ENCODE measurements at places on chromosomes 13 and 19.

GRCh38 chr13:83943530-83944279 lies 61.4 kb upstream of the SLITRK1 start:
- DNase-seq: no peak

DNA sequence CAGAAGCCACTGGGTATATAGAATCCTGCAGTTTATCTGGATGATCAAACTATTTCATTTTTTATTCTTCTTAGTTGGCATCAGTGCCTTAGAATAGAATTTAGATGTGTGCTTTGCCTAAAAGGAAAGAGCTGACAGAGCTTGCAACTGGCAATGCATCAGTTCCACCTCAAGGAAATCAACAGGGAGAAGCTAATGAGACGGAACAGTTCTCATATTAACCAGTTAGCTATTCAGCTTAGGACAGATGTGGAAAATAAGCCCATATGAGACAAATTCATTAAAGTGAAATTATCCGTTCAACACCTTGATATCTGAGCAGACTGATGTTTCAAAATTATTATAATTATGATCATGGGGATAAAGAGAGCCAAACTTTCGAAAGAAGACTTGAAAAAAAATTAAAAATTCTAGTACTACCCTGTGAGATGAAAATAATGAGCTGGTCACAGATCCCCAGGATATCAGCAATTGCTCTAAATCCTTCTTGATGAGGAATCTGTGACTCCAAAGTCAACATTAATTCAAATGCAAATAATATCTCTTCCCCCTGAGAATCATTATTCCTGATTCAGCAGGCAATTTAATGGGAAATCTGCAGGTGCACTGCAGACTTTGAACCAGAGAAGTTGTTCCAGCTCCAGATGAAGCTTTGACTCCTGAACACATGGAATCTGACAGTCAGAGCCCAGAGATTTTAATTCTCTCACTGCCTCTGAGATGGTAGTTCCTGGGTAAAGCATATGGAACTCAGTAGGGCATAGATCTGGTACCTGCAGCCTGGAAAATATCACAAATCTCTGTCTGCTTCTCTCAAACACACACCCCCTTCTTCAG lies 486.8 kb downstream of the FOXO1 start:
- no peak for DNase-seq

DNA sequence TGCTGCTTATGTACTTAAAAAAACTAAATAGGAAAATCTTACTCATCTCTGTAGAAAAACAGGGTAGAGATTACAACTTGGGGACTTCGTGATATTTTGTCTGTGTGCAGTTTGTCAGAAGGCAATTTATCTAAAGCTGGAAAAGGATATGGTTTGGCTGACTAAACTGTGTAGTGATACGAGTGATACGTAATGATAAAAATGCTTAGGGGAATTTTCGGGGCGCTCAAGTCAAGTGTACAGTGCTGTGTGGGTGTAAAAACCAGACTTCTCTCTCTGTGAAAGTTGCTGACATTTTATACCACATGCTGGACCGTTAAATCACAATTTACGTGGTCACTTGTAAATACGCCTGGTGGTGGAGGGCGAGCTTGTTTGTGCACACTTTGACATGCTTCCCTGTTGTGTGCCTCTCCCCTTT lies 221.7 kb downstream of the KCNRG start:
- peak; percentile 8 for DNase-seq

- DNase-seq: no peak
Observed at GRCh38 chr13:42066542-42066941, 18.1 kb downstream of the DGKH start.

GRCh38 chr13:106536244-106537034 lies 977 bp upstream of the EFNB2 start:
- DNase-seq: peak; percentile 89

GRCh38 chr19:2201473-2202148 lies 34.5 kb downstream of the PLEKHJ1 start:
- DNase-seq: no peak

GRCh38 chr19:55439052-55439451 lies 4.0 kb downstream of the SHISA7 start:
- DNase-seq: no peak

Data from CD4-positive, alpha-beta T cell (primary cell).